ENCODE measurements at places on chromosomes 7 and 10. TPM values are rescaled to one million over a fixed set of nuclear protein-coding genes. Genes with fewer than 3 reads are reported as not detected.

VGF gene
- 17.5 TPM for total RNA-seq

ANKMY2 gene
- 9.9 TPM for total RNA-seq

HUS1 gene
- total RNA-seq, result 12.0 TPM

ASAH2 gene
- 0.29 TPM for total RNA-seq

AGBL3 gene
- total RNA-seq, result 1.0 TPM

TEX36 gene
- not detected for total RNA-seq

SCART1 gene
- 0.14 TPM for total RNA-seq

AKR1C1 gene
- total RNA-seq, result 1.2 TPM

GRID2IP gene
- not detected for total RNA-seq

NANOS1 gene
- total RNA-seq, result 0.88 TPM

VKORC1L1 gene
- total RNA-seq, result 22.0 TPM

DNA sequence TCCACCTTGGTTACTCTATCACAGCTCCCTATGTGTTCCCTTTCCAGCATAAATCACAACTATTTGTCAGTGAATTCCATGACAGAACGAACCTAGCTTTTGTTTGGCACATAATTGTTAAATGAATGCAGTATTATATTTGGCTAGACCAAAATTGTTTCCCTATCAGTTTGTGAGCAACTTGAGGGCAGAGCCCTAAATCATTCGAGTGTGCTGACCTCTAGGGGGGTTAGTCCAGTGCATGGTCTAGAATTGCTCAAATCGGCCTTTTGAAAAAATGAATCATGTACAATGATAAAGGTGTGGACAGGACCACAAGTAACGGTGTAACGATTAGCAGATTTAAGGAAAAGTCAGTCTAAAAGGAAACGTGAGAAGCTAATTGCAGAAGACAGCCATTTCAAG lies 475 bp upstream of the NRBF2 start:
- DNase-seq, result no peak

DNA sequence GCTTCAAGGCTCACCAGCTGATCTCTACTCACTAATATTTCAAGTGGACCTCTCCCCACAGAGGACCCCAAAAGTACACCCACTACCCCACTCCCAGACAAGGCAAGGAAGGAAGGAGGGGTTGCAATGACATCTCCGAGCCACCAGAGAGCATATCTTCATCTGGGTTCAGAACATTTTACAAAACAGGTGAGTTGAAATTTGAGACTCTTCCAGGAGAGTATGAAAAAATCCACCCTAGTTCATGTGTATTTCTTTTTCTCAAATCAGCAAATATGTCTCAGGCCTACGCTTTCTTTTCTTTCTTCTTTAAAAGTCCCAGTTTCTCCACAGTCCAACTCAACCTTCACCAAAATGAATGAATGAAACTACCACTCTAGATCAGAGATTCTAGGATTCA lies 61.9 kb downstream of the SGMS1 start:
- no peak for DNase-seq

DNA sequence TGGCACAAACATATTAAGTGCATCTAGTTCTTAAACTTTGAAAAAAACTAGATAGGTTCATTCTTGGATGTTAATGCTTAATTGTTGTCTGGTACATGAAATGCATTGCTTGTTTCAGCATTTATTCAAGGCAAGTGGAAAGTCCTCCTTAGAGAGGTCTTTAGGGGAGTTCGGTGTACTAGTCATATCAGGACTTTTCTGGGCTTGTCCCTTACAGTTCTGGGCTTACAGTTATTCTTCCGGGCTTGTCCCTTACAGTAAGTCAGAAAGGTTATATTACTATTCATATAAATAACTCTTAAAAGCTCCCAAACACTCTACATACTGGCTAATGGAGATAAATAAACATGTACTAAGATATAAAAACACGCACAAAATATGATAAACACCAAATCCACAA lies 61.6 kb upstream of the MRLN start:
- DNase-seq, result no peak

GRCh38 chr7:157543791-157544190 lies 207.0 kb downstream of the DNAJB6 start:
- no peak for DNase-seq

- no peak for DNase-seq
Observed at GRCh38 chr7:85262891-85263290, 76.0 kb upstream of the SEMA3D start.

- DNase-seq, result no peak
Observed at GRCh38 chr10:36170142-36170719, 528.1 kb upstream of the FZD8 start.

DNA sequence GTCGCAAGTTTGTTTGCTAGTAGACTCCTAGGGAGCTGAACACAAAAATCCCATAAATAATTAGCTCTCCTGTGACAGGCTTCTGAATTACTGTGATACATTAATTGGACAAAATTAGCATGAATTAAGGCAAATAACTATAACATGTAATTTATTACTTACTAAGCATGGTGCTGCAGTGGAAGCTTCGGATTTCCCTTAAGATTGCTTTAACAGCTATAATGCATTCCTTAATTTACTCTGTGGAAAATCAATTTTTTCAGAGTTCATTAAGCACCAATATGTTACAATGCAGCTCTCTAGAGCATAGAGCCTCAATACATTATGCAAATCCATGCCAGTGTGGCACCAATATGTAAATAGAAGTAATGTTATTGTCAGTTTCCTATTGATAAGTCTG lies 201.5 kb downstream of the MDFIC start:
- no peak for DNase-seq

GRCh38 chr7:131000873-131001272 lies 266.9 kb upstream of the KLF14 start:
- DNase-seq, result no peak

DNA sequence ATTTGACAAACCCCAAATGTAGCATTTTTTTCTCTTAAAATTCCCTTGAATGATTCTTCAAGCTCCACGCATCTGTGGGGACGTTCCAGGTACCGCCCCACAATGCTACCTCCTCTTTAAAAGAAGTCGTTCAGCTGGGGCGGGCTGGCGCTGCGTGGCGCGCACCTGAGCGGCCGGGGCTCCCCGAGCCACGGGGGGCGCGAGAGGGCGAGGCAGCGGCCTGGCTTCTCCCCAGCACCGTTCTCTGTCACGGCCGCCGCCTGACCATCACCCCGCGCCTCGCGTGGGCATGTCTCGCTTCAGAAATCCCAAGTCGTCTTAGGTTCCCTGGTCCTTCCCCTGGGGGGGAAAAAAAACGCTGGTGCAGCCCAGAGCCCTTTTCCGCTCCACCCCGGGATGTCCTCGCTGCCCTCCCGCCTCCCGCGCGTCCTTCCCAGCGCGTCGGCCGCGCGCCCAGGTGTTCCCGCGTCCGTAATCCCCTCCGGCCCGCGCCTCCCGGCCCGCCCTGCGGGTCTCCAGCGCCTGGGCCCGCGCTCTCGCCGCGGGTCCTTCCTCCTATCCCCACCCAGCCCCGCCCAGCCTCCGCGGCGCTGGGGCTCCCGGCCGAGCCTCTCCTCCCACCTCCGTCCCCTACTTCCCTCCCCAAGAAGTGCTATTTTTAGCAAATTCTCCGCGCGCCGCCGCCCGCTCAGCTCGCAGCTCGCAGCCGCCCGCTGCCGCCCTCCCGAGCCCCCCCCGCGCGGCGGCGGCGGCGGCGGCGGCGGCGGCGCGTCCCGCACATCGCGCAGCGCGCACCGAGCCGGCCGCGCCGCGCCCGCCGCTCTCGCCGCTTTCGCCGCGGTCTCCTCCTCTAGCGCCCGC lies 58.7 kb upstream of the PRPS1L1 start:
- no peak for DNase-seq

DNA sequence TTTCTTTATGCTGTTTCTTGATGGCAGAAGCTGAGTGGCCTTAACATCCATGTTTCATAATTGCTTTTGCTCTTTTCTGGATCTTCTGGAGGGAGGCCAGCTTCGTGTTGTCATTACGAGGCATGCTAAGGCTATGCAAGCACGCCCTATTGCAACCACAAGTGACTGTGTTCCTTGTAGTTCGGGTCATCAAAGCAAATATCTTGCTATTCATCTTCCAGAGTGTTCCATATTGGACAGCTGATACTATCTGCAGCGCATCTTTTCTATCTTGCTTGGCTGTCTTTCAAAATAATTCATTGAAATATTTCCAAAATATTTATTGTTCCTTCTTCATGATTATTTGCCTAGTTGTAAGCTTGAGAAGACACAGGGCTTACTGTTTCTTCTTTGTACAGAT lies 5.0 kb downstream of the EPHB6 start:
- DNase-seq, result no peak

GRCh38 chr7:82472966-82473365 lies 29.4 kb upstream of the CACNA2D1 start:
- no peak for DNase-seq

- no peak for DNase-seq
Observed at GRCh38 chr10:112226439-112227248, 43.1 kb upstream of the GPAM start.

DNA sequence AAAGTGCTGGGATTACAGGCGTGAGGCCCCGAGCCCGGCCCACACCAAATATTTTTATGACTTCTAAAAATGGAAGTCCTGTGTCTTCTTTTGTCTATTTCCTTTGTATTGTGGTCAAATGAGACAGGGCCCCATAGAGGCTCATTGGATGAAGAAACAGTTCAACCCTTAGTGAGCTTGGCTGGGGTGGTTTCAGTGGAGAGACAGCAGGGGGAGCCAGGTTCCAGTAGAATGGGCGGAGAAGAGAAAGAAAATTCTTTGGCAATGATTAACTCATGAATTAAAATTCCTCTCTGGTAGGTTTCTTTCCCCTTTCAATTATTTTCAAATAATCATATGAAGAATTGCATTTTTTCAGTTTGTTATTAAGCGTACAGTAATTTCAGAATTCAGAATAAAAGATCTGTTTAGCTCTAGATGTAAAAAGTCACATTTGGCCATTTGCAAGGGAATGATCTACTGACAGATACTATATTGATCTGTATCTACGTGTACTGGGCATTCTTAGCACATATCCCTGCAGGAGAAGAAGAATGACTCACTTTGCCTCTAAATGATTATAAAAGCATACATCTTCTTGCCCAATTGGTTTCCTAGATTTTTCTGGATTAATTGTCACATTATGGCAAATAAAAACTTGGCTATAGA lies 43.2 kb downstream of the PNLIPRP3 start:
- DNase-seq, result no peak

DNA sequence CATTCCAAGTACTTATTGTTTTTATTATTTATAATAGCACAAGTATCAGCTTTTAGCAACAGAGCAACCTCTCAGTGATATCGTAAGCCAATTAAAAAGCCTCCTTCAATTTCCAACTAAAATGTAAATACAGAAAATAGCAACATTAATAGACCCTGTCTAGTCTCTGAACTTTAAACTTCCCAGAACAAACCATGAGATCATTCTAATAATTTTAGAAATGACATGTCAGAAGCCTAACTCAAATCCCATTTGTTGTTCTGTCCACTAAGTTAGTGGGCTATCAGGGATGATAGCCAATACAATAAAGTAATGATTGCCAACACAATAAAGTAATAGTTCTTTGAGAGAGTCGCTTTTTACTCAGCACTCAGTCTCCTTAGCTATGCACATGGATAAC lies 22.3 kb upstream of the LRRN3 start:
- no peak for DNase-seq

DNA sequence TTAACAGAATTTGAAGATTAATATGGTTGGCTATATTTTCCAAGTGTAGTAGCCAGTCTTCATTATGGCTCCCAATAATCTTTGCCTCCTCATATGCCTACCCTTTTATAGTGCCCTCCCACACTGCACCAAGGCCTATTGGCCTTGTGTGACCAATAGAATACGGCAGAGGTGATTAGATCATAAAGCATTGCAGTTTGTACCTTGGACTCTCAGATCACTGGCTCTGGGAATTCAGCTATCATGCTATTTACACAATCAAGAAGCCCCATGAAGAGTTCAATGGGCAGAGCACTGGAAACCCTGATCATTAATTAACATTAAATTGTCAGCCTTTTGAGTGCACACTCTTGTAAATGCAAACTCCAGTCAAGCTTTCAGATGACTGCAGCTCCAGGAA lies 154.5 kb upstream of the MAGI2 start:
- no peak for DNase-seq

GRCh38 chr7:6205971-6206660 lies 66.3 kb downstream of the CYTH3 start:
- DNase-seq, result no peak
